ENCODE measurements at places on chromosomes 16 and 17.

- DNase-seq: no peak
Measured at GRCh38 chr16:76343769-76344168, 66.6 kb downstream of the CNTNAP4 start.

- peak; percentile 30 for DNase-seq
Measured at GRCh38 chr17:37770631-37771518, 26.0 kb upstream of the HNF1B start.

GRCh38 chr16:58197314-58198012, 443 bp downstream of the CSNK2A2 start:
- no peak for DNase-seq

- no peak for DNase-seq
Measured at GRCh38 chr16:14180481-14180944, 109.4 kb downstream of the MRTFB start.

DNA sequence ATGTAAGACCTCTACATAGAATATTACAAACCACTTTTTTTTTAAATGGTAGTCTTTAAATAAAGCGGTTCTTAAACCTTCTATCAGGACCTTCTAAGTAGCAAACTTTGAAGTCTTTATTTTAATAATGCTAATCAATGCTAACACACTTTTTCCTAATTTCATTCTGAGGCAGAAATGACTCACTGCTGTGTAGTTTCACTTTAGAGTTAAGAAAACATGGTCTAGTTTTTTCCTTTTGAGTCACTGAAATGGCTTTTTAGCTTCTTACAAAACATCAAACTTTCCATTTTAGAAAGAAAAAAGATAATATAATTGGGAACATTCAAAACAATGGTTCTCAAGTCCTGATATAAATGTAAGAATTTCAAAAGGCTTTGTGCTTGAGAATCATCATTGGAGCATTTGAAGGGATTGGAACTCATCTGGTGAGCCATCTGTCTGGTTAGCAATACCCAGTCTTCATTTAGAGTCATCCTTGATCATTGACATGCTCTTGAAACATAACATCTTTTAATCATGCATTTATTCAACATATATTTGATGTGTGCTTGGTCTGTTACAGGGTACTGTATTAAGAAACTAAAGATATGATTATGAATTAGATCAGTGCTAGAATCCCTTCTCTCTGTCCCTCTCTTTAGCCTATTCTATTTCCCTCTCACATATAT, 258.3 kb upstream of the MON1B start:
- no peak for DNase-seq

DNA sequence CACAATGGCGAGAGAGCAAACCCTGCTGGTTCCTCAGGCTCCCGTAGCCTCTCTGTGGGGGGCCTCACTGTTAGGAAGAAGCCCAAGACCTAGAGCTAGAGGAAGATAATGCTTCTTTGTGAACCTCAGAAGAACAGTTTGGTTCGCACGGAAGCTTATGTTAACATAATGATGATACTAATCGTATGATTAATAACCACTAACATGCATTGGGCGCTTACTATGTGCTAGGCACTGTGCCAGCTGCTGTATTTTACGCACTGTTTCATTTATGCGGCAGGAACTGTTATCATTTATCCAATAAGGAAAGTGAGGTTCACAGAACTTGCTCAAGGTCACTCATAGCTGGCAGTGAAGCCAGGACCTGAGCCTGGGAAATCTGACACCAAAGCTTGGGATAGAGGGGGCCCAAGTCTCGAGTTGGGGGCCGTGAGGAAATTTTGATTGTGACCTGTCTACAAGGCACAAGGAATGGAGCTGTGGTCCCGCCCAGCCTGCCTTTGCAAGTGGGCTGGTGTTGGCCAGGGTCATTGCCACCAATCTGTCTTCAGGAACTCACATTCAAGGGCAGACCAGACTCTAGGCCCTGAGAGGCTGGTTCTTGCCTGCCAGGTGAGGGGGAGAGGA, 6.8 kb downstream of the PRCD start:
- no peak for DNase-seq

DNA sequence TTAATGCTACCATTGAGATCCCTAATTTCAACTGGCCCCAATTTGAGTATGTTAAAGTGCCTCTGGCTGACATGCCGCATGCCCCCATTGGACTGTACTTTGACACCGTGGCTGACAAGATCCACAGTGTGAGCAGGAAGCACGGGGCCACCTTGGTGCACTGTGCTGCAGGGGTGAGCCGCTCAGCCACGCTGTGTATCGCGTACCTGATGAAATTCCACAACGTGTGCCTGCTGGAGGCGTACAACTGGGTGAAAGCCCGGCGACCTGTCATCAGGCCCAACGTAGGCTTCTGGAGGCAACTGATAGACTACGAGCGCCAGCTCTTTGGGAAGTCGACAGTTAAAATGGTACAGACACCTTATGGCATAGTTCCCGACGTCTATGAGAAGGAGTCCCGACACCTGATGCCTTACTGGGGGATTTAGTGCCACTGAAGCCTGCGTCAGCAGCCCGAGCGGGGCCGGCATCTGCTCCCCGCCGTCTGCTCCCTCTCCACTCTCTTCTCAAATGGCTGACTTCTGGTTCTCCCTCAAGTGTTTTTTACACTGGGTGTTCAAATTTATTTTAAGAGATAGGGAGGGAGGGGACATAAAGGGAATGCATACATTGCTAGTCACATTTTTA, 22.9 kb downstream of the DUSP14 start:
- DNase-seq: no peak

- peak; percentile 54 for DNase-seq
Measured at GRCh38 chr17:1714980-1715802, 5.0 kb upstream of the TLCD2 start.

DNA sequence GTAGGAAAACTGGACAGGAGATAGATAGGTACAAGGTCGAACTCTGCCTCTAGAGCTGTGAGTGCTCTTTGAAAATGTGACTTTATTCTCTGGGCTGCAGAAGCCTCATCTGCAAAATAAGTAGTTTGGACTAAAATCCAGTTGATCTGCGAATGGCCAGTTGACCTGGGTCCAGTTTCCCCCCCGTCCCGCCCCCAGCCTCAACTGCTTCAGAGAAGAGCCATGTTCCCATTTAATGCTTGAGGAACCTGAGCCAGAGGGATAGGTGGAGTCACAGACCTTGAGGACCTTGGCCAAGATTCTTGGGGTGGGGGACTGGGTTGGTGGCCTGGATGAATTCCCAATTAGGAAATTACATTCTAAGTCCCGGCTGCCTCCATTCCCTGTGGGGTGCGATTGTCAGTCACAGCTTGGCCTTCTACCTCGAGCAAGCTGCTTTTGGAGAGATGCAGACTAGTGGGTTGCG, 14.1 kb downstream of the TBX2 start:
- DNase-seq: no peak

GRCh38 chr17:46869296-46869695, 17.9 kb downstream of the WNT9B start:
- no peak for DNase-seq

GRCh38 chr16:52074133-52074532, 472.8 kb downstream of the TOX3 start:
- DNase-seq: no peak

DNA sequence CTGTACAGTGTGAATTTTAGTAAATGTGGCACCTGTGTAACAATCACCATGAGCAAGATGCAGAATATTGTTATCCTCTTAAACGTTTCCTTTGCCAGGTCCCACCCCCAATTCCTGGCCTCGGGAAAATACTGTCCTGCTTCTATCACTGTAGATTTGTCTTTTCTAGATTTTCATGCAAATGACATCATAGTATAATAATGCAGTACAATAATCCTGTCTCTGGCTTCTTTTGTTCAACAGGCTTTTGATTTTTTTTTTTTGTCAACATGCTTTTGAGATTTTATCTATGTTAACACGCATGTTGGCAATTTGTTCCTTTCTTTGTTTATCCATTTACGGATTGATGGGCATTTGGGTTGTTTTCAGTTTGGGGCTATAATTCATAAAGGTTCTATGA, 20.4 kb upstream of the HEATR3 start:
- no peak for DNase-seq

DNA sequence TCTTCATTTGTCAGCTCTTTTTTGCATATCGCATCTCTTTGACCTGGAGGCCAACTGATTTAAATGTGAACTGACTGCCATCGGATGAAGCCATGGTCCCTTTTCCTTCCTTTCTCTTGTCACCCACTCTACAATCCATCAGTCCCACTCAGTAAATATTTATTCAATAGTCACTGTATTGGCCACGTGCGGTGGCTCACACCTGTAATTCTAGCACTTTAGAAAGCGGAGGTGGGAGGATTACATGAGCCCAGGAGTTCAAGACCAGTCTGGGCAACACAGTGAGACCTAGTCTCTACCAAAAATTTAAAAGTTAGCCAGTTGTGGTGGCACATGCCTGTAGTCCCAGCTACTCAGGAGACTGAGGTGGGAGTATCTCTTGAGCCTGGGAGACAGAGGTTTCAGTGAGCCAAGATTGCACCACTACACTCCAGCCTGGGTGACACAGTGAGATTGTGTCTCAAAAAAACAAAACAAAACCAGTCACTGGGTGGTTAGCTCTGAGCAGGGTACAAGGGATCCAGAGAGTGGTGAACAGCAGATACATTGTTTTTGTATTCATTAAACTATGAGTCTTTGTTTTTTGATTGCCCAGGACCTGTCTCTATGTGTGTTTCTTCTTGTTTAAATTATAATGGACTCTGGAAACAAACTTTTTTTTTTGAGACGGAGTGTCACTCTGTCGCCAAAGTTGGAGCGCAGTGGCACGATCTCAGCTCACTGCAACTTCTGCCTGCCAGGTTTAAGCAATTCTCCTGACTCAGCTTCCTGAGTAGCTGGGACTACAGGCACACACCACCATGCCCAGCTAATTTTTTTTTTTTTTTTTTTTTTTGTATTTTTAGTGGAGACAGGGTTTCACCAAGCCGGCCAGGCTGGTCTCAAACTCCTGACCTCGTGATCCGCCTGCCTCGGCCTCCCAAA, 6.9 kb downstream of the PHAF1 start:
- DNase-seq: no peak

GRCh38 chr16:85420501-85421337, 192.4 kb upstream of the GSE1 start:
- peak; percentile 75 for DNase-seq

Measured in stimulated activated CD4-positive, alpha-beta T cell treated with anti-CD3 and anti-CD28 coated beads, Interleukin-4, amount 100 ng/mL, for 24 hours (primary cell).